ENCODE measurements at places on chromosomes 6 and 20.

- DNase-seq: no peak
Observed at GRCh38 chr6:139979021-139979725, 604.7 kb upstream of the CITED2 start.

- DNase-seq: no peak
Observed at GRCh38 chr20:33423141-33423834, 20.3 kb downstream of the SNTA1 start.

GRCh38 chr6:73393278-73393677 is 1.4 kb upstream of the DDX43 start:
- no peak for DNase-seq

DNA sequence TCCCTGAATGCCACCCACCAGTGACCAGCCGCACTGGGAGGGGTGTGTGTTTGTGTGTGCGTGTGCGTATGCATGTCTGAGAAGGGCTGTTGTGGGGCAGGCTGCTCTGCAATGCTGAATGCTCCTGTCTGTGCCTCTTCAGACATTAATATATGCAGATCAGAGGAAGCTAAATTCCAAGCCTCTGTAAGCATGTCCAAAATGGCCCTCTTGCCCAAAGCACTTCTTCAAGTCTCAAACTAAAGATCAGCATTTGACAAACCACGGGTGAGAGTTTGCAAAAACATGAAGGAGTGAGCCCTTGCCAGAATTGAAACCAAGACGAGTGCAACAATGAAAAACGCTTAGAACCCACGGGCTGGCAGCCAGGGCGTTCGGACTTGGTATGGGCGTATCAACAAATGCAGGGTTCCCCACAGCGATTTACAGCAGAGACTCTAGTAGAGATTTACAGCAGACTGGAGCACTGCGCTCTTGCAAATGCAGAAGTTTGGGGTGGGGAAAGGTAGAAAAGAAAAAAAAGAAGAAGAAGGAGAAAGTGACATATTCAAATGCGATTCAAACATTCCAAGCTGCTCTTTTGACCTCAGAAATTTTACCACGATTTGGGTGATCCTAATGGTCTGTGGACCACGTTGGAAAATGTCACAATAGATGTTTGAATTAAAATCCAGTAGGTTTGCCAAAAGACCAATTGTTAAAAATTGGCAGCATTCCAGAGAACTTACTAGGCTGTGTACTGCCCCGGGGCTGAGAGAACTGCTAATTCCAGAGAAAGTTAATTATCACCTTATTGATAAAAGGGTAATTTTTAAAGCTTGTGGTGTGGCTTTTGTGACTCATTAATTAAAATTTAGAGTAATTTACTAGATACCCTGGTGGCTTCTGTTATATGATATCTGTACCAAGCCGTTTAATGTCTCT is 3.5 kb downstream of the SCML4 start:
- no peak for DNase-seq

DNA sequence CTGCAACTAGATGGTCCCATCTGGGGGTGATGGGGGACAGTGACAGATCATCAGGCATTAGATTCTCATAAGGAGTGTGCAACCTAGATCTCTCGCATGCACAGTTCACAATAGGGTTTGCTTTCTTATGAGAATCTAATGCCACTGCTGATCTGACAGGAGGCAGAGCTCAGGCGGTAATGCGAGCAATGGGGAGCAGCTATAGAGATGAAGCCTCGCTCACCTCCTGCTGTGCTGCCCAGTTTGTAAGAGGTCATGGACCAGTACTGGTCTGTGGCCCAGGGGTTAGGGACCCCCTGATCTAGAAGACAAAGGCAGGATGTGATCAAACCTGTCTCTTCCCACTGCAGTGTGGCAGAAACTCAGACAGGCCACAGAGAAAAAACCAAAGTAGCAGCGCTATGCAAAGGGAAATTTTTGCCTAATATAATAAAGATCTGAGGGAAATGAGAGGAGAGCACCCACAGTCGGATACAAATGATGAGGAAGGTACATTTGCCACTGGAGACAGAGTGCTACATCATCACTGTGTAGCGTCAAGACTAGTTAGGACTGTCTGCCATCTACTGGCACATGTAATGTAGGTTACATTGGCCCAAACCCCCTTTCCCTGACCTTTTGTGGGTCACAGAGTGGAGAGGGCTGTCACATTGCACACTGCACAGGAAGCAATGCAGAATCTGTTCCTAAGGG is 4.1 kb upstream of the LY86 start:
- DNase-seq: no peak

DNA sequence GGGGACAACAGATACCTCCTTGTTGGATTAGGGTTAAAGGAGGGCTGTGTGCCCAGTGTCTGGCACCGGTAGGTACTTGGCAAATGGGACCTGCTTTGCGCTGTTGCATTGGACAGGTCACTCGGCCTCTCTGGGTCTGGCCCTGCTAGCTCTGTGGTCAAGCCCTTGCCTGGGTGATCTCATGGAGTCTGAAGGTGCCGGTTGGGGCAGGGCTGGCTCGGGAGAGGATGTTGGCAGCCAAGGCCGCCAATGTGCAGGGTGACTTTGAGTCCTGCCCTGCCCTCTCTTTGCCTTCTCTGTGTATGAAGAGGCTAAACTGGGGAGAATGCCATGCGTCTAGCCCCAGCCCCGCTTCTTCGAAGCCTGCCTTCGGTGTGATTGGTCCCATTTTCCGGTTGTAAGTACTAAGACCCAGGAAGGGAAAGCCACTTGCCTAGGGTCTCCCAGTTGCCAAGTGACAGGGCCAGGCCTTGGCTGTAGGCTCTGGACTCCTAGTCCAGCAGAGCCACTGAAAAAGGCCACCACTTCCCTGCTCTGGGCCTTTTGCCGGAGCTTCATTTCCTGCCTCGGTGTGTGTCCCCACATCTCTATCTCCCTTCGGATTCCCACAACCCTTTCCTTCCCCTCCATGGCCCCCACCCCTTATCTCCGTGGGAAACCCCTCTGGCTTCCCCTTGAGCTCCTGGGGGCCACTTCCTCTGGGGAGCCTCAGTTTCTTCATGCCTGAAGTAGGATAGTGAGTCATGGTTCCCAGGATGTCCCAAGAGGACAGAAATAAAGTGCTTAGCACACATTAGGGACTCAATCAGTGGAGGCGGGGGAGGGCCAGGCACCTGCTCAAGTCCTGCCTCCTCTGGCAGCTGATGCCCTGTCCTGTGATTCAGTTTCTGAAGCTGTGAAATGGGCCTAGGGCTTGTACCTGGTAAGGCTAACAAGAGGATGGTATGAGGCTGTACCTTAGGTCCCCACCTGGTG is 3.9 kb downstream of the SRC start:
- DNase-seq: no peak

DNA sequence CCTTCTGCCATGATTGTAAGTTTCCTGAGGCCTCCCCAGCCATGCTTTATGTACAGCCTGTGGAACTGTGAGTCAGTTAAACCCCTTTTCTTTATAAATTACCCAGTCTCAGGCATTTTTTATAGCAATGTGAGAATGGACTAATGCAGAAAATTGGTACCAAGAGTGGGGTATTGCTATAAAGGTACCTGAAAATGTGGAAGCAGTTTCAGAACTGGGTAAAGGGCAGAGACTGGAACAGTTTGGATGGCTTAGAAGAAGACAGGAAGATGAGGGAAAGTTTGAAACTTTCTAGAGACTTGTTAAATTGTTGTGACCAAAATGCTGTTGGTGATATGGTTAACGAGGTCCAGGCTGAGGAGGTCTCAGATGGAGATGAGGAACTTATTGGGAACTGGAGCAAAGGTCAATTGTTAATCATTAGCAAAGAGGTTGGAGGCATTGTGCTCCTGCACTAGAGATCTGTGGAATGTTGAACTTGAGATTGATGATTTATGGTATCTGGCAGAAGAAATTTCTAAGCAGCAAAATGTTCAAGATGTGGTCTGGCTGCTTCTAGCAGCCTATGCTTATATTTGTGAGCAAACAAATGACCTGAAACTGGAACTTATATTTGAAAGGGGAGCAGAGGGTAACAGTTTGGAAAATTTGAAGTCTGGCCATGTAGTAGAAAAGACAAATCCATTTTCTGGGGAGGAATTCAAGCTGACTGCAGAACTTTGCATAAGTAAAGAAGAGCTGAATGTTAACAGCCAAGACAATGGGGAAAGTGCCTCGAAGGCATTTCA is 79.0 kb upstream of the GMDS start:
- DNase-seq: no peak

DNA sequence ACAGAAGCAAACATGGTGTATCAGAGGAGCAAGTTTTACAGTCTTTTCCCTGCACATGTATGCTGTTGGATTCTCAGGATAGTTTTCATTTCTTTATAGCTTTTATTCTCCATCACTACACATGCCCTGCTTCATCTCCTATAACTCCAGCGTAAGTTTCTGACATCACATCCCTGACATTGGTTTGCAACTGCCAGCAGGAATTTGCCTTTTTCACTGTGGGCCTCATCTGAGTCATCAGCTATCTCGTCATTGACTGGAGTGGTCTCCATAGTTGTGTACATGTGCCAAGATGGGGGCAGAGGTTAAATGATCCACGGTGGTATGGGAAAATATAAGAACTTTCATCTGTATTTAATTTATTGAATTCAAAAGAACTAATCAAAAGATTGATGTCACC is 96.7 kb downstream of the SLX4IP start:
- no peak for DNase-seq

DNA sequence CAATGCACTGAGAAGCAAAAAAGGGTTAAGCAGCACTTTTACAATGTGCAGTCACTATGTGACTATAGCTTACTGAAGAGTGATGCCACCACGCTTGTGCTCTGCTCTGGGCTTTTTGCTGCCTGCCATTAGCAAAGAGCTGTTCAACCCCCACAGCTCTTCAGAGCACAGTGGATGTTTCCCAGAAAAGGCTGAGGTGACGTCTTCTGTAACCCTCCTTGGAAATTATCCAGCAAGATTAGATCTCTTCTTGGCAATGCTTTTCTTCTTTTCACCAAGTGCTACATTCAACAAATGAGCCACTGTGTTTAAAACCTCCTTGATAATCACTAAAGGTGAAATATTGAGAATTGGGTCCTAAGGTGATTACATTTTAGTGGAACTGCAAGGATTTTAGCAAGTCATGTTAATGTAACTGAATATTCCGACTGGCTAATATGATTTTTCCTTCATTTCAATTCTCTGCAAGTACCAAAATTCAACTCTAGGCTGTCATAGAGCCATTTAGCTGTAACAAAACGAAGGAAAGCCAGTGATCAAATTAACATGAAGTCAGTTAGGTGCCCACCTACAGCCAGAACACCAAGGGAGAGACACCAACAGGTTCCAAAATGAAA is 34.9 kb downstream of the ELOVL5 start:
- no peak for DNase-seq

DNA sequence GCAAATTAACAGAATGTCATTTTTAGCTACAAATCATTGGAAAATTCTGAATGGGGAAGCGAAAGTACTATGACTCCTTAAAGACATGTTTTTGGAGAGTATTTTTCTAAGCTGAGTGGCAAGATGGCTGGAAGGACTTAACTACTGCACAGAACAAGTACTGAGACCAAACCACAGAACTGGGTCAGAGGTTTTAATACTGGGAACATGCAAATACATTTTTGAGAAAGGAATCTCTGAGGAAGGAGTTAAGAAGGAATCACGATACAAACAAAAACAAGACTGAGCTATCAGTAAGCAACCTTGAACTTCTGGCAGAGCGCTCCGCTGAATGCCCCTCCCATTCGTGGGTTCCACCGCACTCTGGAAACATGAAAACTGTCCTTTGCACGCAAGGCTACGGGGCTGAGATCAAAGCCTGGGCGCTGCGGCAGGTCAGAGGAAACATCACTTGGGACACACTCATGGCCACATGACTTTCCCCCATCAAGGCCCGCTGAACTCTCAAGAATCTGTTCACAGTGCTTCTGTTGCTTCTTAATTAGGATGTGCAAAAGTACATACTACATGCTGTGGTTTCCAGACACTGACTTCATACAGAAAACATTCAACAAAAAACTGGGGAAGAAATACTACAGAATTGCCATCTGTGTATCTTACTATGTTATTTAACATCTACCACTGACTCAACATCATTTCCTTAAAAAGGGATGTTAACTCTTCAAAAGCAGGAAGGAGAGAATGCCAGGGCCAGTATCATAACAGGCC is 27.8 kb downstream of the SLC23A2 start:
- DNase-seq: no peak

- DNase-seq: no peak
Observed at GRCh38 chr6:149079911-149080491, 237.5 kb upstream of the TAB2 start.

DNA sequence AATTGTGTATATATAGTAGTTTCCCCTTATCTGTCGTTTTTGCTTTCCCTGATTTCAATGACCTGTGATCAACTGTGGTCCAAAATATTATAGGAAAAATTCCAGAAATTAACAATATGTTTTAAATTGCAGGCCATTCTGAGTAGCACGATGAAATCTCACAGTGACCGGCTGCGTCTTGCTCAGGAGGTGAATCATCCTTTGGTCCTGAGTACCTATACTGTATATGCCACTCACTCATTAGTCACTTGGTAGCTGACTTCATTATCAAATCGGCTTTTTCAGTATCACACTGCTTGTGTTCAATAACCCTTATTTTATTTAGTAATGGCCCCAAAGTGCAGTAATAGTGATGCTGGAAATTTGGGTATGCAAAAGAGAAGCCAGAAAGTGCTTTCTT is 728.3 kb upstream of the EYS start:
- no peak for DNase-seq

DNA sequence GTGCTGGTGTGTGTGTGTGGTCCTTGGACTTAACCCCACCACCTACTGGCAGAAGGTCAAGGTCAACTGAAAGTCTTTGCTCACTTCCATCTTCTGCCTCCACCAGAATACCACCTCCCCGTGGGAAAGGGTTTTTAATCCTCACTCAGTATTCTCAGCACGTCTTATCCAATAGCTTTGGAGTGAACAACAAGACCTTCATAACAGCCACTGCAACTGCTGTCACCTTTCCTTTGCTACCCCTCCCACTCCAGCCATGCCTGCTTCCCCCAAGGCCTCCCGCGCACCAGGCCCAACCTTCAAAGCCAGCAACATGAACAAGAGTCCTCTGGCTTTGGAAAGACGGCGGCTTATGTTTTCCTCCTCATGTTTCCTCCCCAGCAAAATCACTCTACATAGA is 787 bp upstream of the BTN2A2 start:
- no peak for DNase-seq

GRCh38 chr20:14334306-14334930 is 3.0 kb downstream of the FLRT3 start:
- DNase-seq: no peak

All from cortex of kidney (tissue), 1 donor.